Activated naive CD8-positive, alpha-beta T cell treated with anti-CD3 and anti-CD28 coated beads for 36 hours (primary cell): ENCODE measurements at places on chromosomes 12 and 14.

DNA sequence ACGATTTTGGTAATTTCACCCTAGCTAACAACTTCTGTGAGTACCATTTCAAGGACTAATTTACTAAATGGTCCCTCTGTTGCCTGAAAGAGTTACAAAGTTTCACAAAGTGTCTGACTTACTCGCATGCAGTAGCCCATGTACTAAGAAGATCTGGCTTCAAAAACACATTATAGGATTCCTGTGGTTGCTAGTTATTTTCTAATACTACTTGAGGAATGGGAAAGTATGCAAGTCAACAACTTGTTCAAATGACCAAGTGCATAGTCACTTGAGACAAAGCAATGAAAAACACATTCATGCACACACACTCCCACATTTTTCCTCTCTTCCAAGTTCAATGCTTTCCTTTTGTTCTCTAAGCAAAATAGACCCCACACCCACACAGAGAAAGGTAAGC, 219.7 kb upstream of the TMPO start:
- DNase-seq: no peak

DNA sequence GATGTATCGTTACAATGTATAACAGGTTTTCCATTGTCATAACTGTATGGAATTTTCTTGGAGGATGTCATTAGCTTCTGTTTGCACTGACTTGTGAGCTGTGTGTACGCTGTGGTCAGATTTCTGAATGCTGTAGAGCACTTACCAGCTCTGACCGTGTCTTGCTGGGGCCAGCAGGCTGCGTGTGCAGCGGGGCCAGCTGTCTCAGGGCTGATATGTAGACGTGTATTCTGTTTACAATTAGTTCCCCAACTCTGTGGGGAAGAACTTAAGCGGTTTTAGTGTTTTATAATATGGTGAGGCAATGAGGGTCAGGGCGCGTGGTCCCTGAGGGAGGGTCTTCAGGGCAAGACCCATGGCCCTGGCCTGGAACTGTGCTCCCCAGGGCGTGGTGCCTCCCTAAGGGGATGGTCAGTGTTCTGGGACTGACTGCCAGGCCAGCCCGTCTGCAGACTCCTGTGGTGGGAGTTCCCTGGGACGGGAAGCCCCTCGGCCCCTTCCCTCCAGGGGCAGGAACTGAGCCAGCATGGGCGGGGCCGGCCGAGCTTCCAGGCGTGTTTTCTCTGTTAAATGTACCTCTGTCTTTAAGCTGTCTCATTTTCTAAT, 18.7 kb downstream of the XRCC3 start:
- DNase-seq: no peak

DNA sequence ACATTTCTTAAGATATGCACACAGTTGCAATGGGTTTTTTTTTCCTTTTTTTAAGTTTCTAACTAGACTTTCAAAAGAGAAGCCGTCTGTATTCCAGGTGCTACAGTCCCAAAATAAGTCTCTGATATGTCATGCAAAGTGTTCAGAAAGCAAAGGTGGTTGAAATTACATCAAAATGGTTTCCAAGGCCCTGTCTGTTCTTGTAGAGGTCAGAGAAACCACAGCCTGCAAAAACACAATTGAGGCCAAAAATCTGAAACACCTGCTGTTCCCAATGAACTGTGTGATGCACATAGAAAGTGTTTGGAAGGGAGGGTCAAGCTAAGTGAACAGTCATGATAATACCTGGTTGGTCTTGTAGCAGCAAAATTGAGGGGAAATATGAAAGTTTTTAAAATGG, 91.0 kb downstream of the VRK1 start:
- DNase-seq: no peak

GRCh38 chr12:104180374-104180773, 35.2 kb upstream of the TXNRD1 start:
- DNase-seq: no peak

DNA sequence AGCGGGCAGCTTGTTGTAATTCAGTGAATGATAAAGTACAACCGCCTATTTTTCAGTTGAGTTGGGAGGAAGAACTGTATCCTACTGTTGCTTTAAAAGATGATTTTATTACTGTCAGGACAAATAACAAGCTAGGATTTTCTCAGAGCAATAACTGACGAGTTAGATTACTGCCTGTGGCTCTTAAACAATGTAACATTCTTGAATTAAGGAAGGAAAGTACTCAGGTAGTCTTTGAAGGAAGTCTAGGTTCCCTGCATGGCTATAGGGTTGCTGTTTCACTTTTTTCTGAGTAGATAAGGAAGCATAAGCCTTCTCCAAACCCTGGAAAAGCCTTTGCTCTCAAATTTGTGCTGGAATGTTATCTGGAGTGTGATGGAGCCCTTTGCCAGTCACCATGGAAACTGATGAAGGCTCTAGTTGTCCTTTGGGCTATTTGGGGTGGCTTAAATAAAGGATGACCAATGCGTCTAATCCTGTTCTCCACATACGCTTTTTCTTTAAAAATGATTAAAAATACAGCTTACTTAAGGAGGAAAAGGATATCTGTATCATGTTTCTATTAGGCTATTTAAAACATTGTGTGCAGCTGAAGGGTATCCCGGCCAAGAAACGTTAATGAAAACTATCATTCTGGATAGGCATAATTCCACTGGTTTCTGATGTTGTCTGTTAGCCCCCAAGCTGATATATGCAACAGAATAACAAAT, 17.7 kb downstream of the NUBPL start:
- DNase-seq: no peak

DNA sequence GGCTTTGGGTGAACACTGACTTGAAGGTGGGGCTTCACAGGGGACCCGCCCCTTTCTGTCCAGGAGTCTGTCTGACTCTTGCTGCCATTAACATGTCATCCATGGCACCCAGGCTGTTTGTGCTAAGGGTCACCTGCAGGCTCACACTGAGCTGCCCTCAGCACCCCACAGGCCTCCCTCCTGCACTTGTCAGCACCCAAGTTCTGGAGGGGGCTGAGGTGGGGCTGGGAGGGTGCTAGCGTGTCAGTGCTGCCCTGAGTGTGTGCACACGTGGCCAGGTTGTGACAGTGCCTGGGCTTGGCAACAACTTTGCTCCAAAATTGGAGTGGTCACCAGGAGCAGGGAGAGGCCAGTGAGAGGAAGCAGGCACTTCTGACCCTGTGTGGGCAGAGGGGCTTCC, 963.2 kb downstream of the TRHDE start:
- DNase-seq: no peak

DNA sequence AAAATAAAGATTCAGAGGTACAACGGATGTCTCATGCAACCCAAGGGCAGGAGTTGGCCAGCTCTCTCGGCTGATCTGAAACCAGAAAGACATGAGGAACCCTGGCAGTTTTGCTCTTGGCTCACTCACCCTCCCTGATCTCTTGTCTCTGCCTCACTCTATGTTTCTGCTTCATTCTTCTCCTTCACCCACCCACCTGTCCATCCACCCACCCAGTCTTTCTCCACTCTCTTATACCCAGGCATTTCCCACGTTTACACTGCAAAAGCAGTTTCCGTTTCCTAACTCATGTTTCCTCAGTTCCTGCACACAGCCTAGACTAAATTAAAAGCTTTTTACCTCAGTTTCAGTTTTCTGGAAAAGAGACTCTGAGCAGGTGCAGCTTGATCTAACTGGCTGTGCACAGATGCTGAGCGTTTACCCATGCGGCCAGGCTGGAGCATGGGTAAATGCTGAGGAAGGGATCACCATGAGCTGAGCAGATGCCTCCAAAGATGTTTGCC, 157.6 kb downstream of the PRKCH start:
- peak; percentile 45 for DNase-seq

GRCh38 chr14:94293578-94293924, 483 bp upstream of the SERPINA10 start:
- DNase-seq: no peak

DNA sequence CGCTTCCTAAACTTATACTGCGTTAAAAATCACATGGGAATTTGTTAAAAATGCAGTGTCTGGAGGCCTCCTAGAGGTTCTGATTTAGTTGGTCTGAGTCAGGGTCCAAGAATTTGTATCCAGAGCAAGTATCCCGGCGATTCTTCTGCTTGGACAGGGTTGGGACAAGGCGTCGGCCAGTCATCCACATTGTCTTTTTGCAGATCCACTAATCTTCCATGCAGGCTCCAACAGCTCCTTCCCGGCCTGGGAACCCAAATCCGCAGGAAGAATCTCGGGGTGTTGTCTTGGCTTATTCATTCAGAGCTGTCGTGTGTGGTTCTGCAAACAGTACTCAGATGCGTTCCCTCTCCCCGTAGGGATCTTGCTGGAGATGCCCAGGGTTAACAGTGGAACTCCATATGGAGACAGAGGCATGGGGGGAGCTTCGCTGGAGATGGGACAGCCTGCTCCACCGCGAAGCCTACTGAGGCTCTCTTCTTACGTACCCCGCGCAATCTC, 25.3 kb downstream of the GPRC5D start:
- DNase-seq: no peak

DNA sequence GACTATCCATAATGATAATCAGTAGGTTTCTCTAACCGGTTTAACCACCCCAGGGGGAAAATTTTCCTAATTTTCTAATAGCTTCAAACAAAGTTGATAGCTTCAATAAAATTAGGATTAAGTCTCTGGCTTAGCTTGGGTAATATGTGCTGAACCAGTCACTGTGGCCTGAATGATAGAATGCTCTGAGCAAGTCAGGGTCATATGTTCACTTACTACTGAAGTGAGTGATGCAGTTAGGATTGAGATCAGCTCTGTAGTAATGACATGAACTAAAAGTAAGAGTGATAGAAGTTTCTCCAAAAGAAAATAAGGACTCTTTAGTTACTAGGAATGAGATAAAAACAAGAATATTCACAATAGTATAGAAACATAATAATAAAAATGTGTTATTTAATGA, 32.6 kb downstream of the ETNK1 start:
- DNase-seq: no peak

GRCh38 chr12:19440019-19440858, 947 bp downstream of the AEBP2 start:
- peak; percentile 72 for DNase-seq

DNA sequence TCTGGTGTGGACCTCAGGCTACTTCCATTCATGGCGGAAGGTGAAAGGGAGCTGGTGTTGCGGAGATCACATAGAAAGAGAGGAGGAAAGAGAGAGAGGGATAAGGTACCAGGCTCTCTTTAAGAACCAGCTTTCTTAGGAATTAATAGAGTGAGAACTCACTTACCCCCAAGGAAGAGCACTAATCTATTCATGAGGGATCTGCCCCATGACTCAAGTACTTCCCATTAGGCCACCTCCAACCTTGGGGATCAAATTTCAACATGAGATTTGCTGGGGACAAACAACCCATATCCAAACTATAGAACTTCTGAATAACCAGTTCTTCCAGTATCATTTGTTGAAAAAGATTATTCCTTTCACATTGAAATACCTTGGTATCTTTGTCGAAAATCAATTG, 34.0 kb upstream of the C2CD5 start:
- DNase-seq: no peak

GRCh38 chr14:23492618-23493272, 23.2 kb downstream of the NGDN start:
- no peak for DNase-seq

GRCh38 chr14:102849526-102850379, 72.5 kb downstream of the TRAF3 start:
- DNase-seq: no peak

- no peak for DNase-seq
These were observed 32.6 kb upstream of the DHRS7 start for GRCh38 chr14:60197629-60198303.

- no peak for DNase-seq
These were observed 53.4 kb upstream of the KRR1 start for GRCh38 chr12:75564852-75565251.

DNA sequence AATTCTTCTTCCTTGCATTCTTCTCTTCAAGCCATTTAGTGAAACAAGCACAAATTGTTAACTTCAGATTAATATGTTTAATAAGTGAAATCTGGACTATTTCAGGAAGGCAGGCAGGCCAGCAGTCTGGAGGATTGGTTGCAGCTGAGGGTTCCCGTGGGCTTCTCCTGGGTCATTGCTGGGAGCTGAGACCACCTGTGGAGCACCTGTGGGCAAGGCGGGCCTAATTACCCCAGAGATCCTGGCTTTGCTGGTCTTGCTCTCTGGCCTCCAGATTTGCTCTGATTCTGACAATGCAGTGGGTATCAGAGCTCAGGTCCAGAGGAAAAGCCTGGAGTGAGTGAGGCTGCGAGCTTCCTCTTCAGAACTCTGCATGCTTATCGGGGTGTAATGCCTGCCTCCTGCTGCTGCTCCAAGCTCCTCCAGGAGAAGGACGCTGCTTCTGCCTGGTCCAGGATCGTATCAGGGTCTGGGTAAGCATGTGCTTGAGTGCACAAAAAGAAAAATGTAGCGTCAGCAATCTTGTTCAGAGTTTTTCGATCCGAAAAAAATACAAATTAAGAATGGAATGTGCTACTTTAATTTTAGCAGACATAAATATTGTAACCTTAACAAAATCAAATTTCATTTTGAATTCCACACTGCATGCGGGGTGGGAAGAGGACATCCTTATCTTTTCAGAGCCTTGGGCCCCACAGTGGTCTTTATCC, 93.8 kb downstream of the TMEM30B start:
- DNase-seq: no peak

DNA sequence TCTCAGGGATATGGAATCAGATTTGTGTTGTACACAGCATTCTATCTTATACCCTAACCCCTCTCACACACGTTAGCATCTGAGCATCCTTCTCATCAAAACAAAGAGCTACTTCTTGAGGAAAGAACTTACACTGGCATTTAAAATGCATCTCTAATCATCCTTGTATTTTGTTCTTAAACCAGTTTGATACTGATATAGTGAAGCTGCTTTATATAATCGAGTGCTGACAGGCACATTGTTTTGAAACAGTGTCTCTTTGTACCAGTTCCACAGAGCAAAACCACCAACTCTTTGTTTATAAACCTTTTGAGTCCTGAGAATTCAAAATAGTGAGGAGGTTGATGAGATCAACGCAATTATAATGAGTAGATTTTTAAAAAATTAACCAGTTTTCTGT, 8.8 kb downstream of the GPR33 start:
- no peak for DNase-seq

DNA sequence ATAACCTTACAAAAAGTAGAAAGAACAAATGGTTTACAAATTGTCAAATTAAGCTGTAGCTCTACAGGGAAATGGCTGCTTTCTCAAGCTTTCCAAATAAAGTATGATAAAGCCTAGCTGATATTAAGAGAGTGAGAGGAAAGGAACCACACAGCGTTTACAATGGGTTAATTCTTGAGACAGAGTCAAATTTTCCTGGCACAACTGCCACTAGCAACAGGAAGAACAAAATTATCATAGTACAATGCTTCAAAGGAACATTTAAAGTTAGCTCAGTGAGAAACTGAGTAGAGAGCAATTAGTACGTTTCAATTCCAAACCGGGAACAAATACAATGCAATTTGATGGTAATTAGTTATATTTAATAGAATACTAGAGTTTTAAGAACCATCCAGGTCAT, 116.0 kb downstream of the PPP1R12A start:
- DNase-seq: no peak
